Mesenteric fat pad (tissue), 1 donor: ENCODE measurements at places on chromosomes 3 and 15. TPM values are rescaled to one million over a fixed set of nuclear protein-coding genes. Genes with fewer than 3 reads are reported as not detected.

CD96 gene
- 6.9 TPM for total RNA-seq

DNAJB8 gene
- total RNA-seq = not detected

NMNAT3 gene
- 4.6 TPM for total RNA-seq

PGBD4 gene
- 0.96 TPM for total RNA-seq

CACNA2D2 gene
- total RNA-seq = 0.45 TPM

PLCB2 gene
- total RNA-seq = 31.9 TPM

TF gene
- total RNA-seq = 9.4 TPM

LRRC15 gene
- total RNA-seq = 0.35 TPM

DUOXA2 gene
- total RNA-seq = not detected

SNX22 gene
- 0.71 TPM for total RNA-seq

DNA sequence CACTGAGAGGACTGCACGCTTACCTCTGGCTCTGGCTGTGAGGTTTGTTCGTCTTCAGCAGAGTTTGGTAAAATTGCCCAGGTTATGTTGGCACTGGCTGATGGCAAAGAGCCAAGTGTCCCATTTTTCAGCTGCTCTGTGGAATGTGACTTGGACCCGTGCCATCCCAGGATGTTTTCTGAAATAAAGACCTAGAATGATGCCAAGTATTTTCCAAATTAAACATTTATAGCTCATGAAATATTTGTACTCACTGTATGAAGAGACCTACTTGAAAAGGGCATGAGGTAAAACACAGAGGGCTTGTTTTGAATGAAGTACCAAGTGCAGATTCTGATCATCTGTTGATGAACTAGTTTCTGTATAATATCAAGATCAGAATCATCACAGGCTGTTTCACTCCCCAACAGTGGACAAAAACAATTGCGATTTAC lies 200.5 kb downstream of the STT3B start:
- DNase-seq = no peak

DNA sequence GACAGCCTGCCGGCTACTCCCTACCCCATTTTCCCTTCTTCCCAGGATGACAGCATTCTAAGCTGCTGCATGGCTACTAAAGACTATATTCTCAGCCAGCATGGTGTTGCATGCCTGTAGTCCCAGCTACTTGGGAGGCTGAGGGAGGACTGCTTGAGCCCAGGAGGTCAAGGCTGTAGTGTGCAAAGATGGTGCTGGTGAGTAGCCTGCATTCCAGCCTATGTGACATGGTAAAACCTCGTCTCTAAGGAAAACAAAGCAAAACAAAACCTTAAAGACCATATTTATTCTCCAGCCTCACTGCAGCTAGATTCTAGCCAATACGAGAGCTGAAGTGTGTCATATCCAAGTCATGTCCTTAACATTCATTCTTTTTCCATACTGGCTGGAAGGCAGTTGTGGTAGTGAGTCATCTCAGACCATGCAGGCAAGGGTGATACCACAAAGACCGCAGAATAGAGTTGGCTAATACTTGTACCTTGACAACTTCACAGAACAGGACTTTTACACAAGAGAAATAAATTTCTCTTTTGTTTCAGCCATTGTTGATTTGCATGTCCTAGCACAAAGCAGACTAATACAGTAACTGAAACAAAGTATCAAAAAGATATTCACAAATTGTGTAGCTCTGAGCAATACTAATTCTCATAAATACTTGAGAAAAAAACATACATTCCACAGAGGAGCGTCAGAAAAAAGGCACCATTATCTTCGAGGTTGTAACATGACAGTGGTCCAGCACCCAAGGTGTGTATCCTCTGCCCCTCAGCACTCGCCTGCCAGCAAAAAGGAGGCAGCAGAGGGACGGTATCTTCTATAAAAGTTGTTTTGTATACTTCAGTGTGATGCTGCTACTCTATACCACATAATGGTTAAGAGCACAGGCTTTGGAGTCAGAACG lies 14.8 kb downstream of the PBRM1 start:
- DNase-seq = no peak

DNA sequence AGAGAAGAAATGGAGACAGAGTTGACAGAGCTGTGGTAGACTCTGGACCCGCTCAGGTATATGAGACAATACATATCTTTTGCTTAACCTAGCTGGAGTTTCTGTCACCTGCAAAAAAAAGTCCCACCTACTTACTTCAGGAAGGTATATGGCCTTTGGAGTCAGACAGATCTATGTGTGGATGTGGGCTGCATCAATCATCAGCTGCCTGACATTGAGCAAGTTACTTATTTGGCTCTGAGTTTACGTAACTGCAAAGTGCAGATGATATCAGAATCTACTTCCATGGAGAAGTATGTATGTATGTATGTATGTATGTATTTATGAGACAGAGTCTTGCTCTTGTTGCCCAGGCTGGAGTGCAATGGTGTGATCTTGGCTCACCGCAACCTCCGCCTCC lies 124.3 kb downstream of the MYLK start:
- DNase-seq = no peak

GRCh38 chr3:126851934-126852333 lies 131.0 kb upstream of the PLXNA1 start:
- no peak for DNase-seq

DNA sequence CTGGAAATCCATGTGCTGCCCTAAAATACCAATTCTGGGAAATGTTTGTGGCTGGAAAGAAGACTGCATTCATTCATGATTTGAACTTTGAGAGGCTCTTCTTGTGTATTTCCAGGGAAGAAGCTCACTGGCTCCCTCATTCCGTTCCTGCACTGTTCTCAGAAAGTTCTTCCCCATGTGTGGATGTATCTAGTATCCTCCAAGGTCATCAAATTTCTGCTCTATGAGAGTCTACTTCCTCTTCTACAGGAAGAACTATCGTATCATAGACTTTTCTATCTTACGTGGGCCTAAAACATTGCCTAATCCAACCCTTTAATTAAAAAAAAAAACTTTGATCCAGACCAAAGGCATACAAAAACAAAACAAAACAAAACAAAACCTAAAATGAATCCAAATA lies 2.9 kb downstream of the CCR3 start:
- no peak for DNase-seq

DNA sequence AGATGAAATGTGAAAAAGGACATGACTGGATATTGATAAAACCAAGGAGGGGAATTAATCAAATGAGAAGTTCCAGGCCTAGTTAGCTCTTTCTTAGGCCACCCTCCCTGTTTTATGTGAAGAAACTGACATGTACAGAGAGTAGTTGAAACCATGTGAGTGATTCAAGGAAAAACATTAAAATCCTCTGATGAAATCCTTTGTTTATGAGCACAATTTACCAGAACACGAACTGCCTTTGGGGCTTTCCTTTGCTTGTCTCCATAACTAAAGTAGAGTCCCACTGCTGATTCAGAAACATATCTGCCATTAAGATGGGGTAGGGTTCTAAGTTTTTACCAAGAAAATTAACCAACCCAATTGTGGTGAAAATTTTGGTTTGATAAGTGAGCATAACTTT lies 558.3 kb downstream of the NR2F2 start:
- DNase-seq = no peak

DNA sequence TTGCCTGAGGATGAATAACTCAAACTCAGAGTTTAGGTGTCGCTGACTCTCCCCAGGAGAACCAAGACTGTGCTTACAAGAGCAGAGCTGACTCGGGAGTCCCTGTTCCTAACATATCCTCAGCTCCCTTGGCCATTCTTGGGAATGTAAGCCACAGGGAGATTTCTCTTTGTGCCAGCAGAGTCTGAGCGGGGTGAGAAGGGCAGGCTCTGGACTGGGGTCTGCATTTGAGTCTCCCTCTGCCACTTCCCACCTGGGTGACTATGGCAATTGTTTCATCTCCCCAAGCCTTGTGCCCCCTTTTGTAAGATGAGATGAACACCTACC lies 126.0 kb downstream of the ADAMTS17 start:
- DNase-seq = no peak

DNA sequence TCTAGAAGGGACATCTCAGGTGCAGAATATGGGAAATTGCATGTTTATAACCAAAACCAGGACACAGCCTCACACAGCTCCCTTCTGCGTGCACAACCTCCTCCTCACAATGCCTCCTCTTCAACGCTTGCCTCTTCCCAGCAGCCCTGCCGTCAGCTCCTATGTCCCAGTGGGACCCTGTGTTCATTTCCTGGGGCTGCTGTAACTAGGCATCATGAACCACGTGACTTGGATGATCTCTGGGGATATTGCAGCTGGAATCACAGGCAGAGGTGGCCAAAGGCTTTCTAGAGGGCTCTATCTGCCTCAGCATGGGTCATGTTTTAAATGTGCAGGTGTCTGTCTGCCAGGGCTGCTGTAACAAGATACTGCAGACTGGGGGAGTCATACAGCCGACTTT lies 375.3 kb downstream of the OCA2 start:
- DNase-seq = no peak

GRCh38 chr15:94008104-94009074 lies 223.0 kb upstream of the MCTP2 start:
- no peak for DNase-seq

GRCh38 chr3:178288074-178288473 lies 248.2 kb upstream of the KCNMB2 start:
- DNase-seq = no peak

GRCh38 chr15:65981837-65982626 lies 112.7 kb downstream of the RAB11A start:
- no peak for DNase-seq

DNA sequence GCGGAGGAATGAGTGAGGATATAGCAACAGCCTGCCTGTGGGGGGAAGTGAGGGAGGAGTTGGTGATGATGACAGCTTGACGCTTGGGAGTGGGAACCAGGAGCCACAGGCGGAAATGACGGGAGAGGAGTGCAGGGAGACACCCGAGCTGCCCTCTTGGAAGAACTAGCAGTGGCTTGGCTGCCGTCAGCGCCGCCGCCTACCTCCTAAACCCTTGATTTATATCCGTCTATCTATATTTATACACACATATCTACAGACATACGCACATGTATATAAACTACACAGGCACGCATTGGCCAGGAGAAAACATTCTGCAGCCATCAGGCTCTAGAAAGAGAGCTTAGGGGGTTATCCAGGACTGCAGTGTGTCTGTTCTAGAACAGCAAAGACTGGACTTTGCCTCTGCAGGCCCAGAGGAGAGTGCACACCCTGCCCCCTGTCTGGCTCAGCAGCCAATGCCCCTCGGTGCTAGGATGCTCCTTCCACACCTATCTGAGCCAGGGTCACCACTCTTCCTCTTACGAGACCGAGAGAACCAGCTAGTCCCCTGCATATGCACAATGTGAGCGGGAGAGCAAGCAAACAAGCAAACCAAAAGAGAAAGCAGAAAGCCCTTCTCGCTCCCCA lies 45.3 kb upstream of the MAGEF1 start:
- DNase-seq = no peak

DNA sequence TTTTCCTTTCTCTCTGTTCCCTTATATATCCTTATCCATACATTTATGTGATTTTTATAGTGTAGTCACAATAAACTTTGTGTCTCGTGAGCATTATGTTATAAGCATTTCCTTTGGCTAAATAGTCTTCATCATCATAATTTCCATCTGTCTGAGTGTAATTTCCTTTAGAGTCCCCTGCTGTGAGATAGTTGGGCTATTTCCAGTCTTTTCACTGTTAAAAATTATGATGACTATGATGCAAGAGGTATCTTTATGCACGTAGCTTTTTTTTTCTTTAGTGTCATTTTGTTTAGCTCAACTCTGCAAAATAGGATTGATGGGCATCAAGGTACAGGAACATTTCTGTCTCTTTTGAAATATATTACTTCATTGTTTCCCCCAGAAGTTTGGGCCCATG lies 26.9 kb upstream of the CA12 start:
- DNase-seq = no peak

- no peak for DNase-seq
Observed at GRCh38 chr15:67690936-67691335, 134.4 kb upstream of the SKOR1 start.

DNA sequence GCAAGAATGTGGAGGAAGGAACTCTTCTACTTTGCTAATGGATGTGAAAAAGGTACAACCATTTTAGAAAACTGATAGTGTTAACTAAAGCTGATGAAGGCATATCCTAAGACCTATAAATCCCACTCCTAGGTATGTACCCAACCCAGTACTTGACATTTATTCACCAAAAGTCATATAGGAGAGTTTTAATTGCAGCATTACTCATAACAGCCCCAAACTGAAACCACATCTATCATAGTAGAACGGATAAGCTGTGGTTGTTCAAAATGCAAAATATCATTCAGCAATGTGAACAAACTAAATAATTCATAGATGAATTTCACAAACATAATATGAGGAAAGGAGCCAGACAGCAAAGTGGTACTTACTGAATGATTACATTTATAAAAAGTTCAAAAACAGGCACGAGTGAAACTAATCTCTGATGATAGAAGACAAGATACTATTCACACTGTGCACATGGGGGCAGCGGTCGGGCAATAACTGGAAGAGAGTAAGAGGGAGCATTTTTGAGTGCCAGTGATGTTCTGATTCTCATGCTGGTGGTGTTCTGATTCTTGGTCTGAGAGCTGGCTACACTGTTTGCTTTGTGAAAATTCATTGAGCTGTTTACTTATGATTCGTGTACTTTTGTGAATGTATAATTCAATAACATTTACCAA lies 34.3 kb downstream of the GOLIM4 start:
- DNase-seq = no peak

DNA sequence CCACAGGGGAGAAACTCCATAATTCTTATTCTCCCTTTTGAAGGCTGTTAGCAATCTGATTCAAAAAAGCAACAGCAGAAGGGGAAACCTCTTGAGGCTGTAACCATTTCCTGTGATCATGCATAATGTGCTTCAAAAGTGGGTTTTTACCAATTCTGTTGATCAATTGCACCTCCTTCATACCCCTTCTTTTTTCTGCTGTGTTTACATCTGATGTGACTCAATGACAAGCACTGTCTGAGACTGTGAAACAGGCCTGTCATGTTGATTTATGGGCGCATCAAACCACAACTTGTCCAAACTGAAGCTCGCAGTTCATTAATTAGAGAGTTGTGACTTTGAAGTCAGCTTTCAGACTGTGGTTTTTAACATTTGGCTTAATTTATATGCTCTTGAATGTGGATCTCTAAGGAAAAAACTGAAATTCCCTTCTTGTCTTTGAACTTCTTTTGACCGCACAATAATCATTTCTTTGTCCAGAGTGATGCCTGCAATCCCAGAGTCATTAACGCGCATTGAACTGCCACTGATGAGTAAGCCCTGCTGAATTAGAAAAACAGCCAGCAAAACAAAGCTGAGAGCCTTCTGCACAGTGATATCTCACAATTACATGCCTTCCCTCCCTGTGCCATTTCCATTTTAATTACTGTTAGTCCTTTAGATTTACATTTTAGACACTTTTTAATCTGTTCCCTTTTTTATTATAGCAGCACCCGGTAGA lies 532.8 kb downstream of the FOXP1 start:
- no peak for DNase-seq

GRCh38 chr3:96483781-96484180 lies 330.6 kb upstream of the EPHA6 start:
- no peak for DNase-seq

- DNase-seq = no peak
Observed at GRCh38 chr15:52636459-52636858, 42.7 kb downstream of the ATOSA start.

DNA sequence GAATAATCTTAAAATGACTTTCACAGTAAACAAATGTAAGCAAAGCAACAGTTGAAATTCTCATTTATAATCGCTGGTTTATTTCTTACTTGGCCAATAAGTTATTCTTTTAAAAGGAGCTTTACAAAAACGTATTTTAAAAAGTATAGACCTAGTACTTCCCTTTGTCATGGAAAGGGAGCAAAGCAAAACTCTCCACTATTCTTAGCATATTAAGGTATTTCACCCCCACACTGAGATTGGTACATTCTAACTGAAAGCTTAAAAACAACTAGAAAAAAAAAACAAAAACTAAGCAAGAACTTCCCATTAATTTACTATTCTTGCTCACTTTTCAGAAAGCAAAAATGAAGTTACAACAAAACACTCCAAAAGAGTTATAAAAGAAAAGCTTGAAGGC lies 1.5 kb downstream of the ATG3 start:
- no peak for DNase-seq

- DNase-seq = no peak
Observed at GRCh38 chr3:147554332-147554731, 145.2 kb downstream of the ZIC1 start.
